ENCODE measurements at places on chromosomes 4 and X.

GRCh38 chr4:89212666-89213381 lies 94.8 kb downstream of the GPRIN3 start:
- DNase-seq, result no peak

DNA sequence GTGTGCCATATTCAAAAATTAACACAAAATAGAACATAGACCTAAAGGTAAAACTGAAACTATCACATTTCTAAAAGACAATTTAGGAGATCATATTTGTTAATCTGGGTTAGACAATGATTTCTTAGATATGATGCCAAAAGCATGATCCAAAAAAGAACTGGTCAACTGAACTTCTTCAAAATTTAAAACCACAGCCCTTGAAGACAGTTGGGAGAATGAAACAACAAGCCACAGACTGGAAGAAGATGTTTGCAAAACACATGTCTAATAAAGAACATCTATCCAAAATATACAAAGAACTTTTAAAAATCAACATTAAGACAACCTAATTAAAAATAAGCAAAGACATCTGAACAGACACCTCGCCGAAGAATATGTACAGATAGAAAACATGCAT lies 19.5 kb downstream of the COMMD8 start:
- DNase-seq, result no peak

GRCh38 chrX:51893931-51894696 lies 691 bp downstream of the MAGED1 start:
- no peak for DNase-seq

GRCh38 chrX:1392376-1393068 lies 609 bp upstream of the SLC25A6 start:
- peak; percentile 84 for DNase-seq

DNA sequence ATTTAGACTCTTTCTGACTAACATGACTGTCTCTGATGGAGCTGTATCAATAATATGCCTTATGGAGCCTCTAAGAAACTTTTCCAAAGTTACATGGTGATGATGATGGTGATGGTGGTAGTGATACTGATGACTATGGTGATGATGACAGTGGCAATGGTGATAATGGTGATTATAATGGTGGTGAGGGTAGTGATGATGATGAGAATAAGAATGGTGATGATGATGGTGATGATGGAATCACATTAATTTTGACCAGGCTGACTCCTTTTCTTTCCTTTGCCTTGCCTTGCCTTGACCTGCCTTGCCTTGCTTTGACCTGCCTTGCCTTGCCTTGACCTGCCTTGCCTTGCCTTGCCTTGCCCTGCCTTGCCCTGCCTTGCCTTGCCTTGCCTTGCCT lies 31.7 kb upstream of the AREG start:
- DNase-seq, result no peak

GRCh38 chr4:146916479-146917076 lies 29.1 kb downstream of the TTC29 start:
- no peak for DNase-seq

DNA sequence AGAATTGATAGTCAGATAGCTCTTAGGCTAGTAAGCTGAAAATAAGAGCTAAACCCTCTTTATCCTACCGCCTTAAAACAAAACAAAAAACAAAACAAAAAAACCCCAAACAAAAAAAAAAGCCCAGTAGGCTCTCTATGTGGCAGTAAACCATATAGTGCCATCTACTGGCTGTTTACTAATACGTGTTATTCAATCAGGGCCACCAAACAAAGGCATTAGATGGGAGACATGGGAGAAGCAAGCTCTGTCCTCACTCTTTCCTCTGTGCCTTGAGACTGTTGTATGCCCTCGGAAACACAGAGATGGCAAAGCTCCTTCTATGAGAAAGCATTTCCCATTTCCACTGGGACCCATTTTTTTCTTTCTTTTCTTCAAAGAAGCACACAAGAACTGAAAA lies 148.8 kb upstream of the MID1 start:
- DNase-seq, result no peak

GRCh38 chrX:72123471-72124185 lies 8.1 kb downstream of the RTL5 start:
- no peak for DNase-seq

GRCh38 chr4:157057218-157057617 lies 18.7 kb upstream of the GLRB start:
- DNase-seq, result no peak

DNA sequence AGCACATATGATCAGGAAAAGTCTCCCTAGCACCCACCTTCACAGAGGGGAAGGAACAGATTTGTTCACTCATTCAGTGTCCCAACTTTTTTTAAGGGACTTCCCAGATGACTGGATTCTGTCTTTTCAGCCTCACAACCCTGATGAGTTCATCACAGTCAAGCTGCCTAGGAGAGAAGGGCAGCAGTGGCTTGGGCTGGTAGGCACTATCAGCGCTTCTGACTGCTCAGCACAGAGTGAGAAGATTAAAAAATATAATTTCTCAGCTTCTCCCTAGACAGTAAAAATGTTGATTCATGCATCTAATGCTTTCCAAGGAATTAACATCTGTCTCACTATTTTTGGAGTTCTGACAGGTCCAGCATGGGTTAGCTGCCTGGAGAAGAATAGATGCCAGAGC lies 328.2 kb downstream of the DTHD1 start:
- no peak for DNase-seq

- no peak for DNase-seq
These were observed 8.3 kb downstream of the SRPX2 start for GRCh38 chrX:100652266-100652665.

DNA sequence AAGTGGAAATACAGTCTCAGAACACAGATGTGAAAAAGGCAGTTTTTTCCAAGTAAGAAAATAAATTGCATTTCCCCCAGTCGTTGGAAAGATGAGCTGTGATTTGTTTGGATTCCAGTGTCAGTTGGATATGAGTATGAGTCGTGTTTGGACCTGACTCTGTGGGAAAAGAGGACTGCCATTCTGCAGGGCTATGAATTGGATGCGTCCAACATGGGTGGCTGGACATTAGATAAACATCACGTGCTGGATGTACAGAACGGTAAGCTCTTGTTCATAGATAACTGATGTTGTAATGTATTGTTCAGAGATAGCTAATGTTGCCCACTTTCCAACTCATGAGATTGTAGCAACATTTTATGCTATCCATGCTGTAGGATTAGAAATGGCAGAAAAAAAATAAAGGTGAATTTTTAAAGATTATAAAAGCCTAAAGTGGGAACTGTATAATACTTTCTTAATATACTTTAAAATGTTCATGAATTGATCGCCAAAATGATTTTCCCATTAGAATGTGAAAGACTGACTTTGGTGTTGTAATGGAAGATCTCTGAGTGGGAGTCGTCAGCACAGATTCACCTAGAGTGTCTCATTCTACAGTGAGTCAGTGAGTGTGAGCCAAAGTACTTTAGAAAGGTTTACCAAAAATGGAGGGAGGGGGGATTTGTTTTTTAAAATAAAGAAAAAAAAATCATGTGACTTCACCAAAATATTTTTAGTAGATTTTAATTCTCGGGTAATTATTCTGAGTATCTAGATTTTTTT lies 178.7 kb downstream of the DCTD start:
- no peak for DNase-seq

DNA sequence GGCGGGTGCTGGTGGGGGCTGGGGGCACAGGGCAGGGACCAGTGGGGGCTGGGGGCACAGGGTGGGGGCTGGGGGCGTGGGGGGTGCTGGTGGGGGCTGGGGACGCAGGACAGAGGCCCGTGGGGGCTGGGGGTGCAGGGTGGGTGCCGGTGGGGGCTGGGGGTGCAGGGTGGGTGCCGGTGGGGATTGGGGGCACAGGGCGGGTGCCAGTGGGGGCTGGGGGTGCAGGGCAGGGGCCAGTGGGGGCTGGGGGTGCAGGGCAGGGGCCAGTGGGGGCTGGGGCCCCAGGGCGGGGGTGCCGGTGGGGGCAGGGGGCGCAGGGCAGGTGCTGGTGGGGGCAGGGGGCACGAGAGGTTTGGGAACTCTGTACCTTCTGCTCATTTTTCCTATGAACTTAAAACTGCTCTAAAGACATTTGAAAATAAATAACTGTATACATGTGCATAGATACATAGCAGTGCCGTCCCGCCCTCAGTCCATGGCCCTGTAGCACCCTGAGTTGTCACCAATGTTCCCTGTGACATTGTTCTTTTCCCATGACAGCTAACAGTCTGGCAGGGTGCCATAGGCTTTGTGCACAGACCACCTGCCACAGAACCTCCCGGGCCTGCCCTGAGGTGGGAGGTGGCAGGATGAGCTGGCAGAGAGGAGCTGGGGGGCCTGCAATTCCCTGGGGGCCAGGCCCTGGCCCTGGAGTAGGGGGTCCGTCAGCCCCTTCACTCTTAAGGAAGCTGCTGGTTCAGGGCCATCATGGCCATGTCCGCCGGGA lies 35.6 kb upstream of the ADRA2C start:
- no peak for DNase-seq

DNA sequence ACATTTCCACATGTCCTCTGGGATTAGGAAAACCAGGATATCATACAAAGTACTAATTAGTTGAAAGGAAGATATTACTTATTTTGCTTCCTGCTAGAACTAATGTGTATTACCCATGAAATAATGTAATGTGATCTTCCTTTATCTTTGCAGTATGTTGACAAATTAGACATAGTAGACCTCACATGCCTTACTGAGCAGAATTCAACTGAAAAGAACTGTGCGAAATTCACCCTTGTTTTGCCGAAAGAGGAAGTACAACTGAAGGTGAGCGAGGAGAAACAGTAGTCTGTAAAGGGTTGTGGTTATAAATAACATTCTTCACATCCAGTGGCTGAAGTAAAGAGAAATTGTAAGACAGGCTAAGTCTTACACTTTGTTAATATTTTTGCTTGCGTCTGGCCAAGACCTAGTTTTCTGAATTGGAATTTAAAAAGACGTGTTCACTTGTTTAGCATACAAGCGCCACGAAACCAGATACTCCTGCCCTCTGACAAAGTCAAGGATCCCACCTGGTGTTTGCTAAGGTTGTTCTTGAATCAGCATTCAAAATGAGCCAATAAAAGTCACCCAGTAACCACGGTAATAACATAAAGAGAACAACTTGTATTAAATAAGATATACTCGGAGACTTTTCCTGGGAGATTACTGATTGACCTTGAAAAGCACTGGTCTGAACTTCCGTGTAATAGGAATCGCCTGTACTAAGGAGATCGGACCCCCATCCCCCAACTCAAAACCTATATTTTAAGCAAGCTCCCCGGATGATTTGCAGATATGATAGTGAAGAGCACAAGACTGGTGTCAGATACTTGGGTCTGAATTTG lies 16.9 kb downstream of the STAP1 start:
- no peak for DNase-seq

DNA sequence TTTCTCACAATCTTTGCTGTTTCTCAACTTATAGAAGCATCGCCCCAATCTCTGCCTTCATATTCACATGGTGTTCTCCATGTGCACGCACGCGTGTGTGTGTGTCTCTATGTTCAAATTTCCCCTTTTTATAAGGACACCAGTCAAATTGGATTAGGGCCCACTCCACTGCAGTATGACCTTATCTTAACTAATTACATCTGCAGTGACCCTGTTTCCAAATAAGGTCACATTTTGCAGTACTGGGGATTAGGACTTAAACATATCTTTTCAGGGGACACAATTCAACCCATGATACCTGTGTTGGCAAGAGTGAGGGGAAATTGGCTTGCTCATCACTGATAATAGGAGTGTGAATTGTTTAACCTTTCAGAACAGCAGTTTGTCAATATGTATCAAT lies 66.5 kb upstream of the MAGEA10 start:
- no peak for DNase-seq

- DNase-seq, result no peak
These were observed 552.6 kb downstream of the PPARGC1A start for GRCh38 chr4:23337292-23337691.

GRCh38 chr4:156326246-156326645 lies 372.6 kb upstream of the CTSO start:
- DNase-seq, result no peak

DNA sequence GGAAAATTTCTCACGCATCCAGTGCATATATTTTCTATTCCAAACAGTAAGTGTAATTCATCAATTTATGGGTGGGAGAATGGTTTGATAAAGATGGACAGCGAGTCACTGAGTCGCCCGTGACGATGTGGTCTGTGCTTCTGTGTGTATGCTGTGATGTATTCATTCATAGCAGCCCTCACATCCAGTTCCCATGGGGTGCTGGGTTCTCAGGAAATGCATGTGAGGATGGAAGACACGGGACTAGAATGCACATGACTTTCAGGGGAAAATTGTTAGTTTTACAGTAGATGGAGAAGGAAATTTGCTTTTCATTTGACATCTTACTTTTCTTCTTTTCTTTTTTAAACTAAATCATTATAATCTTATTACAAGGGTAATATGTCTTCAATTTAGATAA lies 152.9 kb downstream of the STOX2 start:
- DNase-seq, result no peak

- DNase-seq, result no peak
These were observed 68.7 kb downstream of the ENPP6 start for GRCh38 chr4:184148738-184149637.

DNA sequence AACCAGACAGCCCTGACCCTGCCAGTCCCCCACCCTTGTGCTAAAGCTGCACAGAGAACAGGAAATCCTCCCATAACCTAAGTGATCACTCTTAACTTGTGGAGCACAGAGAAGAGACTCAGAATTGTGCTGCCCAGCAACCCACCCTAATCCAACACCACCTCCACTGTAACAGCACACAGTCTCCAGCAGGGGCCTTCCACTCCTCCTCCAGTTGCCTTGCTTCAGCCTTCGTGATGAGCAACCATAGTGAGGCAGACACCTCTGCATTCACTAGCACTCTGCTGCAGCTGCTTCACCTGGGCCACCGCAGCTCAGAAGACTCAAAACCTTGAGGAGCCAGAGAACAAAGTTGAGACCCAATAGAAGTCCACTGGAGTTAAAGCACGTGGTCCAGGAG lies 7.9 kb upstream of the UGT2B4 start:
- DNase-seq, result no peak

DNA sequence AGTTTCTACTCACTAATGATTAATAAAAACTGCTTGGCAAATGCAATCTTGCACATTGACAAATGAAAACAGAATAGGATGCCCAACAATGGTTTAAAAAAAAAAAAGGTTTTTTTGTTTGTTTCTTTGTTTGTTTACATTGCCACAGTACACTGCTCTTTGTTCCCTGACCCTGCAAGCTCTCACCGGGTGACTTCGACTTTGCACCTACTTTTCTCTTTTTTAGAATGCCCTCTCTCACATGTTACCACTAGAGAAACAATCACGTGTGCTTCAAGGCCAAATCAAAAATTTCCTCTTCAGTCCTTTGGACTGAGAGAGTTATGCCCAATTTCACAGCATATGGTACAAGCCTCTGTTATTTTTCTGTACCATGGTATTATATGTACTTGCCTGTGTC lies 101.5 kb downstream of the DMD start:
- no peak for DNase-seq

DNA sequence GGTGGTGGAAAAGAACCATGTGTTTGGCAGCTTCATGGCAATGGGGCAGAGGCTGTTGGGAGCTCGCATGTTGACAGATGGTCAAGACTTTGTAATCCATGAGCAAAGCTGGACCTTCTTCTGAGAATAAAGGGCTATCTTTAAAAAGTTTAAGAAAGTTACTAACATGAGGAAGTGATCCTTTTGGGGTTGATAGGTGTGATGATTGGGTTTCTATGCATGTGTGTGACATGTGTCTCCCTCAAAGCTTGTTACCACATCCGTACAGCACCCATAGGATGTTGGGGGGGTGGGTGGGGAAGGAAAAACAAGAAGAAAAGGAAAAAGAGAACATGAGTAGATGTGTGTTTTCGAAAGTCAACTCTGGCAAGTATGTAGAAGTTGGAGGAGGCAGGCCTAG lies 123.0 kb upstream of the TLR3 start:
- DNase-seq, result no peak

- DNase-seq, result peak; percentile 85
These were observed at the start of gene LEF1 for GRCh38 chr4:108168671-108169523. Gene LEF1, minus strand, starts transcription at chr4:108168932. Its CDS starts 1,165 bp downstream, at chr4:108167767.
